ENCODE measurements at places on chromosomes 4 and X.
A peak's percentile ranks its signal among the peaks of the same experiment; 100 is the strongest.

GRCh38 chrX:110509755-110510532 is 151.3 kb downstream of the RTL9 start:
- DNase-seq = peak; percentile 19

DNA sequence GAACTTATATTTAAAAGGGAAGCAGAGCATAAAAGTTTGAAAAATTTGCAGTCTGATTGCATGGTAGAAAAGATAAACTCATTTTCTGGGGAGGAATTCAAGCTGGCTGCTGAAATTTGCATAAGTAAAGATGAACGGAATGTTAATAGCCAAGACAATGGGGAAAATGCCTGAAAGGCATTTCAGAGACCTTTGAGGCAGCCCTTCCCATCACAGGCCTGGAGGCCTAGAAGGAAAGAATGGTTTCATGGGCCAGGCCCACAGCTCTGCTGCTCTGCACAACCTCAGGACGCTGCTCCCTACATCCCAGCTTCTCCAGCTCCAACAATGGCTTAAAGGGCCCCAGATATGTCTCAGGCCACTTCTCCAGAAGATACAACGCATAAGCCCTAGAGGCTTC is 46.9 kb upstream of the INPP4B start:
- DNase-seq = no peak

DNA sequence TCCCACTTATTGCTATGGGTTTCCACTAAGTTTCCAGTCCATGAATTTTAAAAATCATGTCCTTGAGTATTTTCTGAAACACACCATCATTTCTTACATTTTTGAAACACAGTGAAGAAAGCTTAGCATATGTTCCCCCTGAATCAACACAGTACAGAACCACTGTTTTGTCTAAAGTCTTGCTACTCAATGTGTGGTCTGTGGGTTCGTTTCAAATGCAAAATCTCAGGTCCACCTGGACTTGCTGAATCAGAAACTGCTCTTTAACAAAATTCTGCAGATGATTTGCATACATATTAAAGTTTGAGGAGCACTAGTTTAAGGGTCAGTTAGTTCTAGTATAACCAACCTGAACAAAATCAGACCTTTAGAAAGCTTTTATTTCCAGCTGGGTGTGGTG is 60.4 kb downstream of the SUPT20HL2 start:
- DNase-seq = no peak

- peak; percentile 19 for DNase-seq
Observed at GRCh38 chrX:150770623-150771022, 77.4 kb downstream of the MTMR1 start.

DNA sequence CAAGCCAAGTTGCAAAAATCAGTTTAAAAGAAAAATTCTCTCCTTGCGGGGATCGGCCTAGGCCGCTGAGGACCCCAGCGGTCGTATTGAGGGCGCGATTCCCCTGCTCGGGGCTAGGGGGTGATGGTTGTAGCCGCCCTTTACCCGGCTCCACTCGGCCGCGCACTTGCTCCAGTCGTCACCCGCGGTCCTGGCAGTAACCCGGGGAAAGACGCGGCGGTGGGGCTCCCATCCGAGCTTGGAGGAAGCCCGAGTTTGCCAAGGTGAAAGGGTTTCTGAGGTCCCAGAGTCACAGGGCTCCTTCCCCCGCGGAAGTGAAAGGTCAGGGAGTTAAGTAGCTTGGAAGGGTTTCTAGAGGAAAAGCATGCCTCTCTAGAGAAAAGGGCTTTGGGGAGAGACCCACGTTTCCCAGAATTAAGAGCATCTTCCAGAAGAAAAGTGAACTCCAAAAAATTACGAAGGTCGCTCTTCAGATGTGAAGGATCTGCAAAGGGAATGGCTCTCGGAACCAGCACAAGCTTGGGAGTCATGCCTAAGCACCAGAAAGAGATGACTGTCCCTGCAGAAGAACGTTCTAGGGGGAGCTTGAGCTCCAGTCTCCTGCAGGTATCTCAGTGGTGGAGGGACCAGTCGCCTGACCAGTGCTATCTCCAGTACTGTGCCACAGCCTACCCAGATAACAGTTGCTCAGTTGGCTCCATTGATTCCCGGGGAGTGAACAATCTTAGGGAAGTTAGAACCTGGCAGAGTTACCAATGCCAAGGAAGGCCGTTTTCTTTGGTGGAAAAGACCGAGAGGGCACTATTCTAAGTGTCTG is 875 bp downstream of the LAP3 start:
- DNase-seq = peak; percentile 28

DNA sequence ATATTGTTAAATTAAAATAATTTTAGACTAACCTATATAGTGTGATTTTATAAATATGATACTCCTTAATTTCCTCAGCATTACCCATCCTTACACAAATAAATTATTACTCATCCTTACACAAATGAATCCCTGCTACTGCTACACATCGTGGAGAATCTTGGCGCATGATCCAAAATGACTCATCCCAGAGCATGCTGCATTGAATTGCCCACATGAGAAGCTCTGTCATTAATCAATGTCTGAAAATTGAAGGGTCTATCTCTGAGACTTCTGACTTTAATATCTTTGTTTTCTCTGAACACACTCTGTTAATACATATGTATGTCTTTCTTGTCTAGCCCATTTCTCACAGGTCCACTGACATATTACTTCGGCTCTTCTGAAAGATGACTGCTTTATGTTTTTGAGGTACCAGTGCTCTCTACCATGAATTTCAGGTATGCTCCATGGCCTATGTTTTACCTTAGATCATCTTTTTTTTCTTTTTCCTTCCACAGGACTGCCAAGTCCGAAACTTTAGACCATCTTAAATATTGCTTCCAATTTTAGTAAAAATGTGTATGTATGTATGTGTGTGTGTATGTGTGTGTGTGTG is 15.7 kb upstream of the DUSP21 start:
- no peak for DNase-seq

DNA sequence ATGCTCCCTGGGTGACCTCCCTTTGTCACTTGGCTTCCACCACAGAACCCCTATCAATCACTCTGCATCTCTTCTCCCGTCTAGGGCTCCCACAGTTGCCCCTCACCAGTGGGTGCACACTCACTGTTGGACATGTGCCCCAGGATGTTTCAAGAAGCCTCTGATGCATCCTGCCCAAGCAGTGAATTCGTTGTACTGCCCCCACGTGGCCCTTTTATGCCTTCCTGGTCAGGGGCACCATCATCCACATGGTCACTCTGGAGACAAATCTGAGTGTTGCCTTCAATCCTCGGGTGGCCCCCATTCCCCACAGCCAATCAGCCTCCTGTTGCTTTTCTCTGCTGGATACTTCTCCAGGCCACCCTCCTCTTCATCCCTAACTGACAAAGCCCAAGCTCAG is 12.2 kb downstream of the ITIH6 start:
- DNase-seq = peak; percentile 43

DNA sequence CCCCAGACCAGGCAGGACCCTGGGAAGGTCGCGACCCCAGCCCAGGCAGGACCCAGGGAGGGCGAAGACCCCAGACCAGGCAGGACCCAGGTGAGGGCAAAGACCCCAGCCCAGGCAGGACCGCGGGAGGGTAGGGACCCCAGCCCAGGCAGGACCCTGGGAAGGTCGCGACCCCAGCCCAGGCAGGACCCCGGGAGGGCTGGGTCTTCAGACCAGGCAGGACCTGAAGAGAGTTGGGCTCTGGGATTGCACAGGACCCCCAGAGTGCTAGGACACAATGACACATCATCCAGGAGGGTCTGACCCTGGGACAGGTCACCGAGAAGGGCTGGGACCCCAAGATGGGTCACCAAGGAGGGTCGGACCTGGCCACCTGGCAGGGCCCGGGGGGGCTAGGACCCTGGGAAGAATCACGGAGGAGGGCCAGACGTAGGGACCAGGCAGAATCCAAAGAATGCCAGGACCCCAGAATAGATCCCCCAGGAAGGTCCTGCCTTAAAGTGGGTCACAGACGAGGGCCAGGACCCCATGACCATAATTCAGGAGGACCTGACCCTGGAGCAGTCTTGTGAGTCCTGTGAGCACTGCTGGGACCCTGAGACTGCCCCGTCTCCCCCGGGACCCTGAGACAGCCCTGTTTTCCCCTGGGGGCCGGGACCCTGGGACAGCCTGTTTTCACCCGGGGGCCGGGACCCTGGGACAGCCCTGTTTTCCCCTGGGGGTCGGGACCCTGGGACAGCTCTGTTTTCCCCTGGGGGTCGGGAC is 1.4 kb downstream of the PCGF3 start:
- no peak for DNase-seq

- no peak for DNase-seq
Observed at GRCh38 chr4:90306810-90307209, 179.6 kb downstream of the CCSER1 start.

DNA sequence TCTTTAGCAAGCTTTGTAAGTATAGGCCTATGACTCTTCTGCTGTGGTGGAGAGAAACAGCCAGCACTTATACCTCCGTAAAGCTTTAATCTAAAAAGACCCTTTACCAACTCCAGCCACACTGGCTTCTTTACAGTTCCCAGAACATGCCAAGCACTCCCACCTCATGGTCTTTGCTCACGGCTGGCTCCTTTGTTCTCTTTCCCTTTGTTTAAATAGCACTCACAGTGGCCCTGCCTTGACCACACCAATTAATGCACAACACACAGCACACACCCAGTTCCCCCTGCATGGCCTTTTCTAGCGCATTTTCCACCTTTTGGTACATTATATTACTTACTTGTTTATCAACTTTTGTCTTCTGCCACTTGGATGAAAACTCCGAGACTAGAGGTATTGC is 18.9 kb downstream of the PPID start:
- DNase-seq = no peak

DNA sequence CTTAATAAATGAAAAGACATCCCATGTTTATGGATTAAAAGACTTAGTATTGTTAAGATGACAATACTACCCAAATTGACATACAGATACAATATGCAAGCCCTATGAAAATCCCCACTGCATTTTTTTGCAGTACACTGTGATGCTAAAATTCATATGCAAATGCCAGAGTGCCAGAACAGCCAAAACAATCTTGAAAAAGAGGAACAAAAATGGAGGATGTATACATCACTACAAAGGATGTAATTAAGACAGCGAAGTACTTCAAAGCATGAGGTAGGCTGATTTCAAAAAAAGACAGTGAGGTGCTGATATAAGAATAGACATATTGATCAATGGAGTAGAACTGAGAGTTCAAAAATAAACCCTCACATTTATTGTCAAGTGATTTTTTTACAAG is 47.3 kb downstream of the SATL1 start:
- DNase-seq = no peak

DNA sequence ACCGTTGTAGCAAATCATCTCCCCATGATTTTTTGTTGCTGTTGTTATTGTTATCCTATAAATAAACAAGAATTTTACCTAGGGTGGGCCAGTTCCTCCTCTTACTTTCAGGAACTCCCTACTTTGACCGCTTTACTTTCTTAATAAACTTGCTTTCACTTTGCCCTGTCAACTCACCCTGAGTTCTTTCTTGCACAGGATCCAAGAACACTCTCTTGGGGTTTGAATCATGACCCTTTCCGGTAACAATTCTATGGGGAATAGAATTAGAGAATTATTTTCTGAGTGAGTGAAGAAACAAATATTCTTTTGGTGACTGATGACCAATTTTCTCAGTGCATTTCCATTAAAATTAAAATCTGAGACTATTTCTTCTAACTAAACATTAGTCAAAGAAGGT is 584.0 kb upstream of the TENM3 start:
- DNase-seq = no peak

- no peak for DNase-seq
Observed at GRCh38 chrX:72280321-72280845, 3.3 kb upstream of the RPS4X start.

- peak; percentile 94 for DNase-seq
Observed at GRCh38 chrX:110600745-110601310, 194.8 kb downstream of the CHRDL1 start.

GRCh38 chr4:145936997-145937901 is 1.4 kb downstream of the ZNF827 start:
- DNase-seq = peak; percentile 86

- DNase-seq = no peak
Observed at GRCh38 chr4:112472318-112472717, 43.7 kb downstream of the NEUROG2 start.

DNA sequence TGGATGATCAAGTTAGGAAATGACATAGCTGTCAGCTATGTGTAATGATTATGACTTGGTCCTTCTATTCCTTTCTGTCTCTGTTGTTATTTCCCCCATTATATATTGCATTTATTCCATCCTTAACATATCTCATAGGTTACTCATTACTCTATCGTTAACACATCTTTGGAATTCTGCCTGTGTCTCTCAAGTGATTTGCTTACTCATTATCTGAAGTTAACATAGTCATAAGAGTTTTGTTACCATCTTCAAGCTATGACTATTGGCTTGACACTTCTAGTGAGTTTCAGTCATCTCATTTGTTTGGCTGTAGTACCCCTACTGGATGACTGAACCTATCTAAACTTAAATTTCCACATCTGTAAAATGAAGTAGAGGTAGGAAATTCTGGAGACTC is 286.1 kb upstream of the PPP1R2C start:
- no peak for DNase-seq

DNA sequence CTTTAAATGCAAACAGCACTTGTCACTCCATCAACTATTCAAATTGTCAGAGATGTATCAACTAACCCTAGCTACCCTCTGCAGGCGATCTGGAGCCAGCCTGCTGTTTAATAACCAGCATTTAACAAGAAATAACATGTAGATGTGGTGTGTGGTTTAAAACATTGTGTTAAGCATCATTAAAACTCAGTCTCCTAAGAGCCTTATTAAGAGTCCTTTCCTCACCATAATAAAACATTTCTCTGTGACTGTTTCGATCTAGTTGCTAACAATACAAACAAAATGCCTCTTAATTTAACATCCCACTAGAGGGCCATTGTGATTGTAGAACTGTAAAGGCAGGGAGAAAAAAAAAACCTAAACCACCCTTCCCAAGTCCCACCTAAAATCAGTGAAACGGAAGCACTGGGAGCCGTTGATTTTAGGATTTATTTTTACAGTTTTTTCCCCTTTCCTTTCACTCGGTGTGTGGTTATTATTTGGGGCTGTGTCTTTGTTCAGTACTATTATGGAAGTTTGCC is 708.6 kb downstream of the C4orf33 start:
- DNase-seq = no peak

GRCh38 chrX:2735270-2735669 is 16.6 kb upstream of the XG start:
- no peak for DNase-seq

DNA sequence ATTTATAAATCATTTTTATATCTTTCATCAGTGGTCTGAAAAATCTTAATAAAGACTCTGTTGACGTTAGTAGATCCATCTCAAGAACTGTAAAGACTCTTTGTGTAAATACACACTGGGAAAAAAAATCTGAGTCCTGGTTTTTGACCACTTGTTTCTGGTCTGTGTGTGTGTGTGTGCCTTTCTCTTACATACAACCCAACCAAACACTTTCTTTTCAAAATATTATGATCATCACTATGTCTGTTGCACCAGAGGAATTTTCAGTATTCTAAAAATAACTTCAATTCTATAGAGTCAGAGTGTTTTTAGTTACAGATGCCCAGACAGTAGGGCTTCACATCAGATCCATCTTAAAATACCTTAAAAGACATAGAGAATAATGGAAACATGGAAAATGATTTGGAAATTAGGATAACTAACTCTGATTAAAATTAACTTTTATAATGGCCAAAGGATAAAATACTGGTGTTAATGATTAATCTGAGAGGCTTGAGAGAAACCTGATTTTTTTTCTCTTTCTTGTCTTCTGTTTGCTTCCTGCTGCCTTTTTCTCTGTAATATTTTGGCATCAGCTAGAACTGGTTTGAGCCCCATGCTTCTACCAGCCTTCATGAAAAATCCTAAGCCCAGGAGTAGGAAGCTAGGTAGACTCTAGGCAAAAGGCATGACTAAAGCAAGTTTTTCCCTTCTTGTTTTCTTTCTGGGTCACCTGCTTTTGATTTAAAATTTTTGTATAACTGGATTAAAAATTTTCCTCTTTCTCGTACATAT is 99.7 kb downstream of the ATXN3L start:
- DNase-seq = no peak
